CD4-positive, alpha-beta memory T cell (primary cell): ENCODE measurements at places on chromosomes 4 and X. TPM values are rescaled to one million over a fixed set of nuclear protein-coding genes. Genes with fewer than 3 reads are reported as not detected.

GRCh38 chr4:16055471-16055870, 28.4 kb downstream of the PROM1 start:
- DNase-seq = no peak

- no peak for DNase-seq
Measured at GRCh38 chrX:109372716-109373115, 109.2 kb downstream of the GUCY2F start.

Gene RTL3
- total RNA-seq = not detected

Gene MAGEA2B
- not detected for total RNA-seq

DNA sequence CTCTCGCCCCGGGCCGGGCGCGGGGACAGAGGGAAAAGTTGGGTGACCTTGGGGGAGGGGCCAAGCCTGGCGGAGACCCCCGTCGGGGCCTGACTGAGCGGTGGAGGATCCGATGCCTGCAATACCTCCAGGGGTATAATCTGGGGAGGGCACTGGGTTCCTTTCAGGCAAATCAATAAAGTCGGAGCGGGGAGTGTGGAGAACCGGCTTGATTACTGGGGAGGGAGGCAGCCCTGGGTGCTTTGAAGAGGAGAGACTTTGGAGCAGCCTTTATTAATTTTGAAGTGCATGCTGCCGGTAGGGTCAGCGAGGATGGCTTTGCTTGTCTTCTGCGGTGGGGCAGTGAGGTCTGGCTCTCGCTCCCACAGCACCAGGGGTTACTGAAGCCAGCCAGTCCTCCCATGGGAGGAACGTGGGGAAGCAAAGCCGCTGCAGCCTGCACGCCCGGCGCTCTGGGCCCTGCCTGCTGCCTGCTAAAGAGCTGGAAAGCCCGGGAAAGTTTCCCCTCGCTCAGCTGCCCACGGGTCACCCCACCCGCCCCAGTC, 403 bp upstream of the LGI2 start:
- DNase-seq = no peak

GRCh38 chrX:154057791-154058190, 38.1 kb upstream of the IRAK1 start:
- DNase-seq = no peak

DNA sequence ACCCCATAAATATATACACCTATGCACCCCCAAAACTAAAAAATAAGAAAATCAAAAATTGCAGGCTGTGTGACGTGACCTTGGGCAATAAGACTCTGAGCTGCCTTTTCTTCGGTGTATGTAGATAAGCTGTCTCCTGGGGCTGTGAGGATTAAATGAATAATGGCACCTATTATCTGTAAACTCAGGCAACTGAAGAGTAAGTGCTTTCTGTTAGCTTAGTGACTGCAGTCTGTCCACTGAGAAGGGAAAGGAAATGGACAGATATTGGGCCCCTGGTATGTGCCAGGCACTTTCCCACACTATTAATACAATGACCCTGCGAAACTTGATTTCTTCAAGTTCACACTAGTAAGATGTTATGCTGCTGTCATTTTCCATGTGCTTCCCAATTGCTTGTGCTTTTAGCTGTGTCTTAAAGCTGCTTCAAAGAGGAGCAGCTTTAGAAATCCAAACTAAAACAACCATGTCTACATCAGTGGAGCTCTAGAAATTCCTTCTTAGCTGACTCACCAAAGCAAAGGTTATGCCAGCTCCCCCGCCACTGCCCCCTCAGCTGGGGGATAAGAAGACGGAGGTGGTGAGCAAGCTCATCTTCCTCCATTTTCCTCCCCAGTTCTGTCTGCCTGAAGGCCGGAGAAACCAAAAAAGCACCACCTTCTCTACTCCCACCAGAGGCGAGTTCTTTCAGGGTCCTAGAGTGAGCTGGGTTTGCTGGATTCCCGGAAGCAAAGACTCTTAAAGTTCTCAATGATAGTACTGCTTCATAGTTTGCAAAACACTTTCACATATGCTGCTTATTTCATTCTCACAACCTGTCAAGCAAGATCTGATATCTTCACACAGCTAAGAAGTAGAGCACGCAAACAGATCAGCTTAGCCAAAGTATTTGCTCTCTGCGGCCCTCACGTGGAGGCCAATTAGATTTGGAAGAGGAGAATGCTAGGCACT, 8.8 kb upstream of the DGAT2L6 start:
- no peak for DNase-seq

DNA sequence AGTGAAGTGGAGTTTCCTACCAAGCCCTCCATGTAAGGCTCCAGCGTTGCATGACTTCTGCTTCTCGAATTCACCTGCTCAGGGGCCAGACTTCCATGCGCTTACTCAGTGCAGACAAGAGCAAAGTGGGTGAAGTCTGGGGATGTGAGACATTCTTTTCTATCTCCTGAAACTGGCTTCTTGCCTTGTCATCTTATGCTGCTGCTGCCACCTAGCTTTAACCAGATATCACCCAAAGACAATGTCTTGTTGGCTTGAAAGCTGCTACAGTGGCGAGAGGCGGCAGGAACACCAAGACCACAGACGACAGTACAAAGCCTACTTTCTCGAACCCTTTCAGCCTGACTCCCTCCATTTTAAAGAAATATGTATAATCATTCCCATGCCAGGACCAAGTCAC, 103.6 kb upstream of the ADGRG2 start:
- DNase-seq = no peak

Gene WDFY3
- 2.7 TPM for total RNA-seq

GRCh38 chrX:153726286-153727122, 1.8 kb downstream of the ABCD1 start:
- peak; percentile 55 for DNase-seq

GRCh38 chr4:122073615-122074014, 78.5 kb upstream of the BLTP1 start:
- DNase-seq = no peak

Gene CRMP1
- total RNA-seq = not detected

GRCh38 chrX:1430451-1430850, 22.3 kb downstream of the ASMTL start:
- DNase-seq = no peak

- no peak for DNase-seq
Measured at GRCh38 chr4:3797831-3798790, 31.9 kb downstream of the ADRA2C start.

GRCh38 chr4:33054161-33054560, 2334.0 kb downstream of the PCDH7 start:
- DNase-seq = no peak

Gene CT45A5
- not detected for total RNA-seq

GRCh38 chrX:66000628-66001272, 39.1 kb downstream of the VSIG4 start:
- no peak for DNase-seq

DNA sequence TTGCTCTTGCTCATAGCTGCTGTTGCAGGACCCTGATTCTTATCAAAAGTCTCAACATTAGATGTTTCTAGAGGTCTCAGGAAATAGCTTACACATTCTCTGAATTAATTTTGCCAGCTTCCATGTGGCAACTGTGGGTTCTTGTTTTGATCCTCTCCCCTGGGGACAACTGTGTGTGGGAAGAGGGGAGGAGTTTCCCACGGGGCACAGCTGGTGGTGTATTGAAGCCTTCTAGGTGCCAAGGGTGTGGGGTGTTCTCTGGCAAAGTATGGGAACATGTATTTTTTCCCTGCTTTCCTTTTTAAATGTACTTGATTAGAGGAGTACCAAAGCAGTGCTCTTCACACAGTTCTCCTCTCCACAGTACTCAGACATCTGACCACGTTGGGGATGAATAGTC, 212.7 kb downstream of the RPA4 start:
- no peak for DNase-seq

DNA sequence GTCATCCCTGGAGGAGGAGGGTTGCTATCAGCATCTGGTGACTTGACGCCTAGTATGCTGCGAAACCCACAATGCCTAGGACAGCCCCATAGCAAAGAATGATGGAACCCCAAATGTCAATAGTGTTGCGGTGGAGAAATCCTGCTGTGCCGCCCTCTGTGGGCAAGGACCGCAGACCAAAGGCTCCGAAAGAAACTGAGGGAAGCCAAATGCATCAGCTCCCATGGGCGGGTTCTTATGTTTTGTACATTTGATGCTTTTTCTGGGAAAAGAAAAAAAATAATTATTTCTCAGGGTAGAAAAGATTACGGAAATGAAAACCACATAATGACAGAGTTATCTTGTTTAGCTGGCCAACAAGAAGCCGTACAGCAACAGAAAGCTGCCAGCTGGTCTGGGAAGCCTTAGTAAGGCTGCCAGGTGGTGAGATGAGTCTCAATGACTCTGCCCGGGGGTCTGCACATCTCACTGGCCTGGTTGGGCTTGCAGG, 95.0 kb upstream of the TBL1X start:
- DNase-seq = no peak

DNA sequence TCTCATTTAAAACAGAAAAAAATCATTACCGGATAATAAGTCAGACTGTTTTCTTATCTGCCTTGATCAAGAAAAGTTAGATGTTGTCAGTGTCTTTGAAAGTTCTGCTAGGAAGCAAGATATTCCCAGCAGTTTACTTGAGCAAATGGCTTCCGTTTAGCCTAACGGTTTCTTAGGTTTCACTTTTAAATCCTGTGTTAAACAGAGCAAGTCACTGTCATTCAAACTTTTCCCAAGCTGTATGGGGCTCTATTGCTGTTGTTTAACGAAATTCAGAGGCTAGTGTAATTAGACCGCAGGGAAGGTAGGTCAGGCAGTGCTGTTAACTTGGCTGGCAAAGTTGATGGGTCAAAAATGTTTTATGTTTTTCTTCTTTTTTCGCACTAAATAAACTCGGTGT, 80.3 kb upstream of the NEIL3 start:
- DNase-seq = no peak
